ENCODE measurements at places on chromosomes 11 and 22.

- DNase-seq: no peak
Measured at GRCh38 chr11:33258631-33259205, 1.5 kb downstream of the HIPK3 start.

DNA sequence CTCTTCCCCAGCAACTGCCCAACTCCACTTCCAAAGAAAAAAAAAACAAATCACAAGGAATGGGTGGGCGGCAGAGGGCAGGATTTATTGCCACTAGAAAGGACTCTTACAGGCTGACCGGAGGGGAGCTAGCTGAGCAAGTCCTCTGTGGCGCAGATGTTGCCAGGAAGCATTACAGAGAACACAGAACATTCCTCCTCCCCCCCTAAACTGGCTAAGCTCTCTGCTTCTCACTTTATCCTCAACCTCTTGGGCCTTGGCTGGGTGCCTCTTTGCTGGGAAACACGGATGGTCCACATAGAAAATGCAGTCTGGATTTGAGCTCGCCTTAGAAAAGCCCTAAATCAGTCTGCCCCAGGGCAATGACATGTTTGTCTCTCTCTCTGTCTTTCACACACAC, 12.6 kb upstream of the FJX1 start:
- DNase-seq: peak; percentile 64

DNA sequence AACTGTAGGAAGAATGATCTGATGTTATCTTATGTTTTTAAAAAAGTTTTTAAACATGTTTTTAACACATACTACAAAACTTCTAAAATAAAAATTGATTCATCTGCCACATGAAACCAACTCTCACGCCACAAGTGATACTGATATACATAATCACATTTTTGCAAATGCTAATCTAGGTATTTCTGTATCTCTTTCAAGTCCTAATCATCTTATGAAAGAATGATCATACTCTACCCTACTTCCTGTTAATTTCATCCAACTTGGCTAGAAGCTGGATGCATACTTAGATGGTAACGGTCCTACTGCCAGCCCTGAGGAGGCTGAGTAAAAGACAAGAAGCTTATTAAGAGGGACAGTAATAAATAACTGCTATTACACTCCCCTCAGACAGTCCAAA, 19.2 kb downstream of the THAP12 start:
- no peak for DNase-seq

- peak; percentile 90 for DNase-seq
Measured at GRCh38 chr22:38051900-38052862, 5.0 kb upstream of the PICK1 start.

DNA sequence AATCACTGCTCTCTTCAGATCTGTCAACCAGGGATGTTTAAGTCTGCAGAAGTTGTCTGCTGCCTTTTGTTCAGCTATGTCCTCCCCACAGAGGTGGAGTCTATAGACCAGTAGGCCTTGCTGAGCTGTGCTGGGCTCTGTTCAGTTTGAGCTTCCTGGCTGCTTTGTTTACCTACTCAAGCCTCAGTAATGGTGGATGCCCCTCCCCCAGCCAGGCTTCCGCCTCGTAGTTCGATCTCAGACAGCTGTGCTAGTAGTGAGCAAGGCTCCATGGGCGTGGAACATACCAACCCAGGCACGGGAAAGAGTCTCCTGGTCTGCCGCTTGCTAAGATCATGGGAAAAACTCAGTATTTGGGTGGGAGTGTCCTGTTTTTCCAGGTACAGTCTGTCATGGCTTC, 27.6 kb upstream of the CASP12 start:
- DNase-seq: no peak

DNA sequence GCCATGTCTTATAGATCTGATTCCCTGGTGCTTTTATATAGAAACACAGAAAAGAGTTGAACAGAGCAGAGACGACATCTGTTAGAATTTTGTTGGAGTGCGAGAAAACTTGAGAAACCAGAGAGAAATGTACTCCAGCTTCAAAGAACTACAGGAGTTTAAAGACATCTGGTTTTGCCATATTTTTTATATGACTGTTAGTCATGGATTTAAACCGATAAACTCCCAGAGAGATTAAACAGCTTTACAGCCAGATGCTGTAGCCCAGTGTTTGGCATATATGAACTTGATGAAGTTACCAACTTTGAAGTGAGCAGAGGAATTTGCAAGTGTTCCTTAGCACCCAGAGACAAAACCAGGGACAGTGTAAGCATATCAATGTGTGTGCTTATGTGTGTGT, 1083.1 kb downstream of the LRRC4C start:
- DNase-seq: no peak

GRCh38 chr22:36367479-36367878, 20.3 kb downstream of the MYH9 start:
- no peak for DNase-seq

GRCh38 chr11:5684646-5685362, at the start of gene TRIM5:
TRIM5 (minus strand) TSS chr11:5685074; CDS start chr11:5680177, 4,897 bp downstream.
- peak; percentile 88 for DNase-seq

GRCh38 chr11:124843616-124843910, 21.7 kb upstream of the ROBO3 start:
- no peak for DNase-seq

DNA sequence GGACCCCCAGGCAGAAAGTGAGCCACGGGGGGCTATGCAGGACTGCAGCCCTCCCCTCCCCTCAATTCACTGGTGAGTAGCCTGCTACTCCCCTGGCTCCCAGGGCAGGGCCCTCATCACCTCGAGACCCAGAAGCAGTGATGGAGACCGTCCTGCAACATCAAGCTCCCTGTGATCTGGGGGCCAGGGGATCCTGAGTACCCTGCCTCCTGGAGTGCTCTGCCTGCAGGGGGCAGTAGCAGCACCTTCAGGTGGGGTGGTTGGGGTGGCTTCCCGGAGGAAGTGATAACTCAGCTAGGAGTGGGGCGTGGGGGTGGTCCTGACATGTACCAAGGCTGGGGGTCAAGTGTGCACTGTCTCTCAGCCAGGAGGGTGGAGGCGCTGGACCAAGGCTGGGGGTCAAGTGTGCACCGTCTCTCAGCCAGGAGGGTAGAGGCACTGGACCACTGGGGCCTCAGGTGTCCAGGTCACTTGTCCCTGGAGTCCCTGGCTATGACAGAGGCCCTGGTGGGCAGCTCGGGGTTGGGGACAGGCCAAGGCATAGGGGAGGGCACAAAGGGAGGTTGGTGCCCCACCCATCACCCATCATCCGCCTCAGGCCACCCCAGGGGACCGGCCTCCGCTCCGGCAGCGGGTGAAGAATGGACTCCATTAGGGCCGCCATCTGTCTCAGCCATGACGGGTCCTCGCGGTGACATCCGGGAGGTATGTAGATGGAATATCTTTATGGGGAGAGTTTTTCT, 9.4 kb downstream of the RTN4R start:
- no peak for DNase-seq

GRCh38 chr11:98587884-98588283, 432.9 kb upstream of the CNTN5 start:
- no peak for DNase-seq

- DNase-seq: no peak
Measured at GRCh38 chr22:19809741-19810140, 44.9 kb downstream of the GNB1L start.

DNA sequence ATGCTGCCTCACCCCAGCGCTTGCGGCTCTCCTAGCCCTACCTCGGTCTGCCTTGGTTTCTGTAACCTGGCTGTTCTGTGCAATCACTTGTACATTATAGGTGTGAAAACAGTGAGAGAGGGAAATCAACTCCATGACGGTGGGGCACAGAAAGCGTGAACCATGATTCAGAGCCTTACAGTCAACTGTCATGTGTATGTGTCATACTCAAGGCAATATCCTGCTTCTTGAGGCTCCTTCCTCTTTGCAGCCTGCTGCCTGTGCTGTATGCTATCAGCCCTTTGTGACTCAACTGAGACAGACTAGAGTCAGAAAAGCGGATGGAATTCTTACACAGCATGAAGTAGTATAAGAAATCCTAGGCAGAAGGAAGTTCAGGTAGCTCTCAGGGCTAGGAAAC, 2.1 kb downstream of the NRIP3 start:
- DNase-seq: no peak

DNA sequence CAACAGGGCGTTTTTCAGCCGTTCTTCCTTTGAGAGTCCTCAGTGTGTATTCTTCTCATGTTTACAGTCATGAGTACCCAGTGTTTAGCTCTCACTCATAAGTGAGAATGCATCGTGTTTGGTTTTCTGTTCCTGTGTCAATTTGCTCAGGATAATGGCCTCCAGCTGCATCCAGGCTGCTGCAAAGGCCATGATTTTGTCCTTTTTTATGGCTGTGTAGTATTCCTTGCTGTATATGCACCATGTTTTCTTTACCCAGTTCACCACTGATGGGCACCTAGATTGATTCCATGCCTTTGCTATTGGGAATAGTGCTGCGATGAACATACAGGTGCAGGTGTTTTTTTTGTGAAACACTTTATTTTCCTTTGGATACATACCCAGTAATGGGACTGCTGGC, 23.5 kb downstream of the B3GAT1 start:
- no peak for DNase-seq

DNA sequence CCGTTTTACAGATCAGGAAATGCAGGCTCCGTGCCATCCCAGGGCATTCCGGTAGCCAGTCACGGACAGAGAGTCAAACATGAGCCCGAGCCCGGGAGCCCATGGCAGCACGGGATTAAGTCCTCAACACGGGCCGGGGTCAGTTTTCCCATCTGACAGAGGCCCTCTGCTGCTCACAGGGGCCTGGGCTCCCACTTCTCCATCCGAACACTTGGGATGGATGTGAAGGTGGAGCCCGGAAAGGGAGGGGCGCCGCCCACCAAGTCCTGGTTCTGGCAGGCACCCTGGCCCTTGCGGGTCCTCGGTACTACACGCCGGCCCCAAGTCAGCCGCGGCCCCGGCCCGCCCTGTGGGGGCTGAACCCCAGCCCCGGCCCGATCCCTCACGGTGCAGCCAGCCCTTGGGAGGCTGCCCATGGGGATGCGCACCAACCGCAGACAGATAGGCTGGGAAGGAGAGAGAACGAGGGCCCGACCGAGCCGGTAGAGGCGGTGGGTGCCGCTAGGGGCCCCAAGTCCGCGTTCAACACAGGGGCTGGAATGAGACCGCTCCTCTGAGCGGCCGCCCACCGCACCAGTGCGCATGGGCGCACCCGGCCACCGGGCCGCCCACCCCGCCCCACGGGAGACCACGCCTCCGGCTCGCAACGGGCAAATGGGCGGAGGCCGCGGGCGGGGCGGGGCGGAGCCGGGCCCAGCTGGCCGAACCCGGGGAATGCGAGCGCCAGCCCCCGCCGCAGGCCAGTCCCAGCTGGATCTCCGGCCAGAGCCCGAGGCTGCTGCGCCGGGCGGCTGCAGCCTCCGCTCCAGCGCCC, at the start of gene CAPN5:
CAPN5 (plus strand) TSS at position 743 of the 814 bp plus-strand sequence. CDS start 17,916 bp downstream, outside the sequence.
- DNase-seq: peak; percentile 96

- peak; percentile 79 for DNase-seq
Measured at GRCh38 chr11:45371251-45372115, 85.3 kb upstream of the SYT13 start.

GRCh38 chr22:38129021-38129420, 18.5 kb upstream of the BAIAP2L2 start:
- DNase-seq: no peak

DNA sequence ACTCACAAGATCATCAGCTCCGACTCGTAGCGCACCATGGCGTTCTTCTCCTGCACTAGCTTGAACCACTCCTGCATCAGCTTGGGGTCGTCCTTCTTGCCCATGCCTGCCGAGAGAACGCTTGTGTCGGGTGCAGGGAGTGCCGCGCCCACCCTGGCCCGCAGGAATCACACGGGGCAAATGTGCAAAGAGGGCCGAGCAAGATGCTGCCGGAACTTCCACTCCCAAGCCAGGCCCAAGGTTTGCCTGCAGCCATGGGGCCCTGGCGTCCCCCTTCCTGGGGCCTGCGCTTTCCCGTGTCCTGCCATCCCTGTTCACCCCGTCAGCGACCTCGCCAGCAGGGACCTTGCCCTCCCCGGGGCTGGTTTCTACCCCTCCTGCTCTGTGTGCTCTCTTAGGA, 16.9 kb upstream of the BID start:
- DNase-seq: no peak

All from sciatic nerve (tissue), 2 donors.